ENCODE measurements at places on chromosomes 3 and 15. TPM values are rescaled to one million over a fixed set of nuclear protein-coding genes. Genes with fewer than 3 reads are reported as not detected.

NRROS gene
- under 0.01 TPM for total RNA-seq

ANKRD63 gene
- not detected for total RNA-seq

ANKUB1 gene
- 0.31 TPM for total RNA-seq

EPM2AIP1 gene
- 3.1 TPM for total RNA-seq

SV2B gene
- under 0.01 TPM for total RNA-seq

MUC13 gene
- not detected for total RNA-seq

LNP1 gene
- total RNA-seq = 3.0 TPM

PDCD10 gene
- 90.6 TPM for total RNA-seq

SLC35G2 gene
- total RNA-seq = 7.3 TPM

PLA2G4E gene
- total RNA-seq = 0.27 TPM

SI gene
- not detected for total RNA-seq

KLHL40 gene
- not detected for total RNA-seq

UROC1 gene
- not detected for total RNA-seq

PHLDB2 gene
- total RNA-seq = 57.1 TPM

MYO9A gene
- 8.5 TPM for total RNA-seq

MUC20 gene
- total RNA-seq = not detected

LRRC49 gene
- total RNA-seq = 13.7 TPM

CD80 gene
- total RNA-seq = not detected

PATL2 gene
- not detected for total RNA-seq

GOLGA8Q gene
- total RNA-seq = 1.2 TPM

GOLGA8H gene
- 0.08 TPM for total RNA-seq

PPP2R3A gene
- total RNA-seq = 10.5 TPM

APBA2 gene
- 6.6 TPM for total RNA-seq

TARS3 gene
- 3.2 TPM for total RNA-seq

SUCLG2 gene
- total RNA-seq = 48.3 TPM

KLF15 gene
- total RNA-seq = not detected

MORC1 gene
- not detected for total RNA-seq

TF gene
- 0.27 TPM for total RNA-seq

AADAC gene
- total RNA-seq = not detected

LRRC34 gene
- total RNA-seq = 2.3 TPM

GOLGA8S gene
- not detected for total RNA-seq

ATP13A5 gene
- total RNA-seq = not detected
